Esophagus muscularis mucosa (tissue), 4 donors: ENCODE measurements at places on chromosomes 12 and 14. TPM values are rescaled to one million over a fixed set of nuclear protein-coding genes. Genes with fewer than 3 reads are reported as not detected.

Gene EFS
- 21.4 TPM for total RNA-seq

DNA sequence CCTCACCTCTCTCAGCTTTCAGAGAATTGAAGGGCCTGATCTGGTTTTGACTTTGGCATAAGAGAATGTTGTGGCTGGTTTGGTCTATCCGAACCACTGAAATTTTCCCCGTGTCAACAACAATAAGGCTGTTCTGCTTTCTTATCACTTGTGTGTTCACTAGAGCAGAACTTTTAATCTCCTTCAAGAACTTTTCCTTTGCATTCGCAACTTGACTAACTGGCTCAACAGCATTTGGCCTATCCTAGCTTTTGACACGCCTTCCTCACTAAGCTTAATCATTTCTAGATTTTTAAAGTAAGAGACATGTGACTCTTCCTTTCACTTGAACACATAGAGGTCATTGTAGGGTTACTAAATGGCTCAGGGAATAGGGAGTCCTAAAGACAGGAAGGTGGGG, 25.9 kb upstream of the EDDM3A start:
- no peak for DNase-seq

DNA sequence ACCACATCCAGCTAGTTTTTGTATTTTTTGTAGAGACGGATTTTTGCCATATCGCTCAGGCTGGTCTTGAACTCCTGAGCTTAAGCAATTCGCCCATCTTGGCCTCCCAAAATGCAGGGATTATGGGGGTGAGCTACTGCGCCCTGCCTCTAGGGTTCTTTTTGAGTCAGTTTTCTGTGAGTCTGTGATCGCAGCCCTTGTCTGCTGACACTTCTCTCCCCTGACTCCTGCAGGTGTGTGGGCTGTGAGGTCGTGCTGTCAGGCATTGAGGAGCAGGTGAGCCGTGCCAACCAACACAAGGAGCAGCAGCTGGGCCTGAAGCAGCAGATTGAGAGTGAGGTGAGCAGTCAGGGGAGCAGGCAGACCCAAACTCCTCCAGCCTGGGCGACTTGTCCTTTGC, 6.3 kb downstream of the COPS7A start:
- DNase-seq, result no peak

Gene SMCO2
- total RNA-seq, result not detected

DNA sequence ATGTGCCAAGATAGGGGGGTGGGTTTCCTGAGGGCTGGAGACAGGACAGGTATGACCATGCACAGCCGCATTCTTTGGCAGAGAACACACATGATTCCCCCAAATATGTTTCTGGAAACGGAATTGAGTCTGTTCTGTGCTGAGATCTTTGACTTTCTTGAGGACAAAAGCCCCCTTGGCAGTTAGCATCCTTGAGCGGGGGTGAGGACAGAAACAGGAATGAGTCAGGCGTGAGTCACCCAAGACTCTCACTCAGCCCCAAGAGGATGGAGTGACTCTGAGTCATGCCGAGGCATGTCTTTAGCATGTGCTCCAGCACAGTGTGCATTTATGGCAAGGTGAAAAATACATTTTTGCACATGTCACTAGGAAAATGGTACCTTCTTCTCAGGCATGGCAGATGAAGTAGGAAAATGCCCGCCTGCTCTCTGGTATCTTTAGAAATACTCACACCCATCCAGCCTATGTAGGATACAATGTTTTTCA, 52.1 kb downstream of the DAD1 start:
- no peak for DNase-seq

GRCh38 chr12:20555771-20556170, 139.4 kb upstream of the SLCO1C1 start:
- no peak for DNase-seq

- no peak for DNase-seq
Measured at GRCh38 chr12:110776410-110776809, 33.7 kb upstream of the PPP1CC start.

- no peak for DNase-seq
Measured at GRCh38 chr12:64181430-64182291, 40.4 kb downstream of the KICS2 start.

DNA sequence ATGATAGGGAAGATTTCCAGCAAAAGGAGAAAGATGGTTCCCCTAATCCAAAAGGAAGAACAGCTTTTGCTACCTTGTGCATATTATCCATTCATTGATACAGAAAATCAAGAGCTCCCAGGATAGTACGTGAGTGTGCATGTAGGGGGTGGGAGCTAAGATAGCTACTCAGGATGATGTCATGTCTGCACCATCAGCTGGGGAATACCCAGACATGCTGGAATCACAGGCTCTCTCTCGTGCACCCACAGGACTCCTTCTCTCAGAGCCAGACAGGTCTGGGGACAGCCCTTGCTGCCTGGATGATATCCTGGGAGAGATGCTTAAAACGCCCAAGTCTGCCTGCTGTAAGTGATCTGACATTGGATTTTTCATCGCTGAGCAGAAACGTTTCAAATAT, 38.9 kb downstream of the FOXN3 start:
- no peak for DNase-seq
